ENCODE measurements at places on chromosomes 7 and 10.

GRCh38 chr10:3961082-3961481, 176.1 kb upstream of the KLF6 start:
- no peak for DNase-seq

- no peak for DNase-seq
Measured at GRCh38 chr10:359762-360161, 224.5 kb downstream of the ZMYND11 start.

- DNase-seq, result no peak
Measured at GRCh38 chr7:148615085-148615730, 24.6 kb downstream of the C7orf33 start.

- DNase-seq, result no peak
Measured at GRCh38 chr7:23700046-23700445, 10.0 kb upstream of the STK31 start.

DNA sequence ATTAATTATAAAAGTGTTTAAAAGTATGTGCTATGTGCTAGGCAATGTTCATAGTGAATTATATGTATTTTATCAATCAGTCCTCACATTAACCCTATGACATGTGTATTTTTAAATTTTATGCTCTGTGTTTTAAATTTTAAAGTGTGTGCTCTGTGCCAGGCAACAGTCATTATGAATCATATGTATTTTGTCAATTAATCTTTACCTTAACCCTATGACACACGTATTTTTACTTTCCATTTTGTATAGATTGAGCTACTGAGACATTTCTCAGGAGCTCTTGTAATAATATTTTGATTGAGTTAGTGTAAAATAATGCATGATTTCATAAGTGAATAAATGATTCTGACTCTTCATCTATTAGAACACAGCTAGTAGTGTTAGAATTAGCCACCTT, 117.8 kb downstream of the THSD7A start:
- no peak for DNase-seq

- DNase-seq, result no peak
Measured at GRCh38 chr7:54719974-54720373, 39.0 kb downstream of the SEC61G start.

DNA sequence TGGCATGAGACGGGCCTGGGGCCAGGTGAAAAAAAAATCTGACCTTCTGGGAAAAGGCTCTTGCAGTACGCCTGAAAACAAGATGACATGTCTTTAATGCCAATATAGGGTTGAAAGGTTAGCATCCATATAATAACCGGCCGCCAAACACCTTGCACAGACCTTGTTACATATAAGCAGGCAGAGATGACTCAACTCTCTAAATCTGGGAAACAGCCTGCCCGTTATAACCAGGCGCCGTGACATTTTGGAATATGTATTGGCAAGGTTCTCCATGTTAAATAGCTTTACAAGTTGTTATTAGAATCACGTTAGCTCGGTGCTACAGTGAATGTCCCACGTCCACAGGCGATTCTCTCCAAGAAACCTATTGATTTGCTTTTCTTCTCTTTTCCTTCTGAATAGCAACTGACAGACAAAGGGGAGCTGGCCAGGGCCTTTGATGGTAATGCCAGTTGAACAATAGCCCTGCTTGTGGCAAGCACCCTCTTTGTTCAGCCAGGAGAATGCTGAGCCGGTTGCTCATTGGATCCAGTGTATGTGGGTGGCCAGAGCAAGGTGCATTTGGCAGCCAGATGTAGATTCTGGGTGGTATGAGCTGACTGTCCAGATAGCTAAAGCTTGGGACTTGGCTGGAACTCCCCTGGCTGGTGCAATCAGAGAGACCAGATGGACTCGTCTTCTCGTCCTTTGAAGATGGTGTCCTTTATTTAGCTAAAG, 80.1 kb upstream of the AUTS2 start:
- DNase-seq, result no peak

- DNase-seq, result no peak
Measured at GRCh38 chr7:22723181-22723601, 3.8 kb upstream of the IL6 start.

- DNase-seq, result no peak
Measured at GRCh38 chr10:114343623-114344505, 60.4 kb downstream of the AFAP1L2 start.

GRCh38 chr7:137080516-137081203, 212.2 kb downstream of the CHRM2 start:
- DNase-seq, result no peak

GRCh38 chr10:36880898-36881297, 244.5 kb upstream of the ANKRD30A start:
- DNase-seq, result no peak

- no peak for DNase-seq
Measured at GRCh38 chr7:93937818-93938217, 16.3 kb downstream of the GNG11 start.

DNA sequence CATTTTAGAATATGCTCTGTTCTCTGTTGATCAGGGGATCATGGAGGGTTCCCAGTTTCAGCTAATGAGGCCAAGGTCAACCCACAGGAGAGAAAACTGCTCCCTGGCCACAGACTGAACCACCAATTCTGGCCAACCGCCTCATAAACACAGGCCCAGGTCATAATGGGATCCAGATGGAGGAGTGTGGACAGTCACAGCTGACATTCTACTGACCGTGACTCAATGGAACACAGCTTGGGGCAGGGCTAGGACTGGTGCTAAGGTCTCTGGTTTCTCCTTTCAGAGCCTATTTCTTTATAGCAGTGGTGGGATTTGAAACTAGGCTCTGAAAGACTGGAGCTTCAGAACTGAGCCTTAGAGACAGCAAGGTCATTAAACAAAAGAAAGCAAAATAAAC, 68.3 kb downstream of the HIPK2 start:
- no peak for DNase-seq

- no peak for DNase-seq
Measured at GRCh38 chr7:55247428-55247827, 117.7 kb upstream of the LANCL2 start.

- peak; percentile 36 for DNase-seq
Measured at GRCh38 chr10:31759124-31759798, 169.4 kb downstream of the ARHGAP12 start.

GRCh38 chr10:14873090-14873760, 5.4 kb upstream of the SUV39H2 start:
- no peak for DNase-seq

DNA sequence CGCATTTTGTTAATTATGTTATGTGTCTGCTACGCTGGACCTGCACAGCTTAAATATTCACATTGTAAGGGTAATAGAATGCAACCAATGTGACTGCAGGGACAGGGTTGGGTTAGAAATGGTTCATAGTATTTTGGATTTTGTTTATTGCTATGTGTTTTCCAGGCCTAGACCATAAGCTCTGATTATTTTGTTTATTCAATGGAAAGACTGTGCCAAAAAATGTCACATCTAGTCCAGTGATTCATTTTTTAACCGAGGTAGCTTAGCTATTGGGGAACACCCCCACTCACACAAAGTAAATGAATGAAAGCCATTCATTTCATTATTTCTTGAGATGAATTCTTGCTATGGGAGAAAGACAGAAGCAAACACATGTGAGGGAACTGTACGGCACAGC, 516.5 kb upstream of the ANKRD30A start:
- no peak for DNase-seq

GRCh38 chr10:4790045-4790444, 36.0 kb upstream of the AKR1E2 start:
- no peak for DNase-seq

- DNase-seq, result no peak
Measured at GRCh38 chr7:37467002-37467401, 18.3 kb upstream of the ELMO1 start.

GRCh38 chr7:43698460-43699255, 30.7 kb downstream of the COA1 start:
- no peak for DNase-seq

DNA sequence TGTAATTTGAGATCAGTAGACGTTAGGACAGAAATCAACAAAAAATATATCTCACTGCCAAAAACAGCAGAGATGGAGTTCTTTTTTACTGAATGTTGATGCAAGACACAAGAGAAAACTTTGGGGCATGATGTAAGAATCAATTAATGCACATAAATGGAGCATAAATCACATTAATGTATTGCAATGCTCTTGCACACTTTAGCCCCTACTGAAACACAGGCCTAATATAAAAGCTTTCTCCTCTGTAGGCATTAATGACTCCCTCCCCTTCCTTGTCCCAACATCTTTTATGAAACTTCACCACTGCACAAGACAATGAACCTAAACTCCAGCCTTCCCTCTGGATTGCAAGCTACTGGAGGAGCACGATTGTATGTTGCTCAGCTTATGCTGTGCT, 58.8 kb downstream of the CACNA2D1 start:
- no peak for DNase-seq

DNA sequence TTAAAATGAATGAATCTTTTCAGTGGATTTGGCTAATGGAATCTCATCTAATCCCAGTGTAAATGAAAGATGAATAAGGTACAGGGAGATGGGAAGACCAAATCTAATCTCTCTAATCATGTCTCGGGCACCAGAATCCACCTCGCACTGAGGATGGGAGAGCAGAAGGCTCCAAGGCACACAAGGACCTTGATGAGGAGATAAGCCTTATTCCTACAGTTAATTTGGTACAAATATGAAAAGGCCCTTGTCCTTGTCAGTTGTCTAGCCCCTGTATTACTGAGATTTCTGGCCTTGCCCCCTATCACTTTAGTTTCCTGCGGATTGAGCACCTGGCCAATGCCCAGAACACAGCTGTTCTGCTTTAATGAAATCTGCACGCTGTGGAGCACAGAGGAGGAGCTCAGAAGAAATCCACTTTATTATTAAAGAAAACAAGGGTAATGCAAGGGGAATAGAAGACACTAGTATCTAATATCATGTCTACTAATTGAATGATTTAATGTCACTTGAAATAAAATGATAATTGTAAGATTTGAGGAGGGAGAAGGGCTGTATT, 321.4 kb upstream of the HGF start:
- DNase-seq, result no peak

GRCh38 chr7:133190650-133191049, 62.2 kb upstream of the EXOC4 start:
- no peak for DNase-seq

DNA sequence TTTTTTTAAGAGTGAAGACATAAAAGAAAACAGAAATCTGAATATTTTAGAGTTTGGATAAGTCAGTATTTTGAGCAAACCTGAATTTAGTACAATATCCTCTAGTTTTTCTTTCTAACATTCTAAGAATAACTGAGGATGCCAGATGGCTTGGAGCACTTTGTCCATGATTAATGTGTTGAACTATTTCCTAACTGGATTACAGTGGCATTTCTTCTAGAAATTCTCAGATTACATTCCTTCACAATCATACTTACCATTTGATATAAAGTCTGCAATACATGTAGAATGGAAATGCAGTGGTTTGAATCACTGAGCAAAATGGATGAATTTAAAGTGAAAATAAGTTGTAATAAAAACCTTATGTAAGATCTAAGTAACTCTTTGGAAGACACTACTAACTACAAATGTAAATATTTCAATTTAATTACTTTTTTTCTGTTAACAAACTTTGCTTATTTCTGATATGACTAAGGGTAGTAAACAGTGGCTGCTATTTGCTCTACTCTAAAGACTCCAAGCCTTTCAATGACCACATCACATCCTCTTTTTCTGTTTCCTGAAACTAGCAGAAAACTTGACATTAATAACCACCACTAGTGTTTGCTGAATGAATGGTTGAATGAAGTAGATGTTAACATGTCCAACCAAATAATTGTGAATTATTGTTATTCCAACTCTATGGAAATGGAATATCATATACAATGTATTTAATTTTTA, 102.8 kb downstream of the PRKG1 start:
- DNase-seq, result no peak

DNA sequence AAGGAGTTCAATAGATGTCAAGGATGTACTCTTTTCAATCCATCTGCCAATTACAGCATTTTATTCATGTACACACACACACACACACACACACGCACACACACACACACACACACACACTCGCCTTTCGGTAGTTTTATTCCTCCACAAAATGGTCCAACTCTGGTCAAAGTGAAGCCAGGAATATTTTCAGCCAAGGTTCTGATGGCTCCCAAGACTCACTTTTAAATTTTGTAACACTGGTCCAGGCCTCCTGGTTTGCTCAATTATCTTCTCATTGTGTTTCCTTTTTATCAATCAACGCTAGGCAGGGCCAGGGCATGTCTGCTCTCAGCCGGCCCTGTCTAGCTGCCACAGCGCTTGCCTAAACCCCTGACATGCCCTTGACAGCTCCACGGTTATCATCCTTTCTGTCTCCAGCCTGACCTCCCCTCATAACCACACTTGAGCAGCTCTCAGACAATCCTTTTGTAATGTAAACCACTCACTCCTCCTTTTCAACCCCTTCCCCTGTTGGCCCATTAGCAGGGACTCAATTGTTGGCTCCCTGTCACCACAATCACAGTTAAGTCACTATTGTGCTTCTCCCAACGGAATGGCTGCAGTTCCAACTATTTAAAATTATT, 115.1 kb downstream of the ICA1 start:
- no peak for DNase-seq

GRCh38 chr7:1054861-1055450, 10.6 kb downstream of the GPR146 start:
- peak; percentile 39 for DNase-seq

DNA sequence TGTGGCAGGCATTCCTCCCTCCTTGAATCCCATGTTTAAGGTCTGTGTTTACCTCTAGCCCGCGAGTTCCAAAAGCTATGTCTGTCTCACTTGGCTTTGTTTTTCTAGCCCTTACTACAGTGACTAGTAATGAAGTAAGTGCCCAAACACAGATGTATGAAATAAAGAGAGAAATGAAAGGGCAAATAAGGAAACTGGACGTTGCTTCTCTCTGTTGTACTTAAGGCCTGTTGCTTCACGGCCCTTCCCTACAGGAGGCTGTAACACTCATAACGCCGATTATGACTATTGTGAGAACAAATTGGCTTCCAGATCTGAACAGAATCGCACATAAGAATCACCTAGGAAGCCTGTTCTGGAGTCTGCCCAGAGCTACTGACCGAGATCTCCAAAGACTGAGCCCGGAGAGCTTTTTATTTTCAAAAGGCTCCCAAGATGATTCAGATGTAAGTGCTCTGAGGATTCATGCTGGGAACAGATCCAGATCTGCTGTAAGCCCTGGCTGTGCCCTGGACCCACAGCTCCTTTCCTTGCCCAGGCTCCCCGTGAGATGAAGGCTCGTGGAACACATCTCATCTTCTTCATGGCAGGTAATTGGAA, 432.6 kb downstream of the SDK1 start:
- DNase-seq, result no peak

Measured in stimulated activated CD4-positive, alpha-beta T cell treated with anti-CD3 and anti-CD28 coated beads, Interleukin-15, amount 100 ng/mL, for 1 hour (primary cell).